ENCODE measurements at places on chromosomes 11 and 22. TPM values are rescaled to one million over a fixed set of nuclear protein-coding genes. Genes with fewer than 3 reads are reported as not detected.

VWCE gene
- 8.6 TPM for total RNA-seq

DNA sequence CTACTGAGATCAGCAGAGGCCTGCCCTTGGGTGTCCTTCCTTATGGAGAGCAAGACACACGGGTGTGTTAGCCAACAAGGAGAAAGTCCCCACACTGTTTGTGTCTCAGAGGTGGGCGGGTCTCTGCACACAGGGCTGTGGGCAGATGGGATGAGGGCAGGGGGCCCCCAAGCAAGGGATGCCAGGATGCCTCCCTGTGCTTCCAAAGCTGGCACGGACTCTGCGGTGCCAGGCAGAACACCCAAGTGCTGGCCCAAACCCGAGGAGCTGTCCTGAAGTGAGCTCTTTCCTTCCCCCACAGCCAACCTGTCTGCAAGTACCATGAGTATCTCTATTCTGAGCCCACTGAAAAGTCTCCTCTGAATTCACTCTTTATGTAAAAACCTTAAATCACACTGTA is 273.3 kb downstream of the CTTN start:
- ATAC-seq = no peak

CFL1 gene
- total RNA-seq = 682 TPM

- peak; percentile 22 for ATAC-seq
Observed at GRCh38 chr11:74019104-74019738, 10.3 kb upstream of the UCP3 start.

C11orf16 gene
- total RNA-seq = not detected

GRCh38 chr11:77749232-77749631 is 71.3 kb downstream of the RSF1 start:
- no peak for ATAC-seq

GRCh38 chr11:28058333-28058732 is 49.6 kb downstream of the KIF18A start:
- no peak for ATAC-seq

APOA5 gene
- not detected for total RNA-seq

DNA sequence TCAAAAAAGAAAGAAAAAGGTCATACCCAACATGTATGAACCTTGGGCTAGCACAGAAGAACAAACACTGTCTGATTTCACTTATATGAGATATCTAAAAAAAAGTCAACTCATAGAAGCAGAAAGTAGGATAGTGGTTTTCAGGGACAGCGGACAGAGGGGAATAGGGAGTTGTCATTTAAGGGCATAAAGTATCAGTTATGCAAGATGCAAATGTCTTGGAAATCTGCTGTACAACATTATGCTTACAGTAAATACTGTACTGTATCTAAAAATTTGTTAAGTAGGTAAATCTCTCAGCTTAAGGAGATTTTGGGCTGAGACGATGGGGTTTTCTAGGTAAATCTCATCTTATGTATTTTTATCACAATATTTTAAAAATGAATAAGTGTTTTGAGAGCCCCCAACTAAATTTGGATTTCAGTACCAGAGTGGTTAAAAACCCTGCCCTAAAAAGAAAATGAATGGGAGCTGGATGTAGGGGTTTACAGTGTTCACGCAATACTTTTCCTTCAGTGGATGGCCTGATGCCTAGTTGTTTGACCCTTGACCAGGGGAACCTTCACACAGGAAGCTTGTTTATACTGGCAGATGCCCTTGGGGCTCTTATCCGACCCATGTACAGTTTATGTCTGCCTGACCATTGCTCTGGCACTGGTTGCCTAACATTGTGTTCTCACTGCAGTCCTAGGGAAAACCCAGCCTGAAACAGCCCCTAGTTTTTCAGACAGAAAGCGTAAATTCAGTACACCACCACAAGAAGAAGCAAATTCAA is 34.8 kb downstream of the SLC22A9 start:
- ATAC-seq = no peak

MMP13 gene
- total RNA-seq = not detected

- no peak for ATAC-seq
Observed at GRCh38 chr11:106482917-106483785, 405.7 kb downstream of the AASDHPPT start.

GRCh38 chr11:46247090-46247489 is 30.4 kb upstream of the CREB3L1 start:
- ATAC-seq = no peak

KLHL35 gene
- total RNA-seq = 1.2 TPM

GRCh38 chr11:126510621-126511370 is 155.3 kb downstream of the ST3GAL4 start:
- no peak for ATAC-seq

DNA sequence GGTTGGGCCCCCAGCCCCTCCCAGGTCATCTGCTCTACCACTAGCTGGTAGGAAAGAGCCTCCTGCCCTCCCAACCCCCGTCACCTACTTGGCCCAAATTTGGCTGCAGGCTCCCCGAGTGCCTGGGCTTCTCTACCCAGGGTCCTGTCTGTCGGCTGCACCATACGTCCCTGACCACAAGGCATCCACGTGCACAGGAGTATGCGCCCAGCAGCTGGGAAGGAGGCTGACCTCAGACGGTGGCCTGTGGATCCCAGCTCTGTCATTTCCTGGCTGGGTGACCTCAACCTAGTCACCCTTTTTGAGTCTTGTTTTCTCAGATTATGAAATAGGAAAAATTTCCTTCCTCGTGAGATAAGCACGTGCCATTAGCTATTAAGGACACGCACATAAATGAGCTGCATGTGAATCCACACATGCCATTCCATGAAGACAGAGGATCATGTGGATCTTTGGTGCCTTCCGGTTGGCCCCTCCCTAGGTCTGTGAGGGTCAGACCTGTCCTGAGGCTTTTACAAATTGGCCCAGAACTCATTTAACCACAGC is 13.7 kb downstream of the CYB561A3 start:
- ATAC-seq = no peak

DNA sequence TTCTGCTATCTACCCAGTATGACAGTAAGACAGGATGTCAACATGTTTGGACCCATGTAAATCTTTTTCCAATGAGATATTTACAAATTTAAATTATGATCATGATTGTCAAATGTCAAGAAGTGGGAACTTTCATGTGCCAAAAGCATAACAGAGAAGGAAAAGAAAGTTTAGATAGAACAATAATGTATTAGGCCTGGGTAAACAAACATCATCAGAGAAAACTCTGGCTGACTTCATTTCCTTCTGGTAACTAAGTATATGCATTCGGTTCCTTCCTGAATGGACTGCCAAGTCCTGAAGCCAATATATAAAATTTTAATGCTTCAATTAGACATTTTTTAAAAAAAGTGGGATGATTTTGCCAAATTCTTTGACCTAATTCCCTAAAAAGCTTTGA is 16.5 kb downstream of the RNF141 start:
- no peak for ATAC-seq

DNA sequence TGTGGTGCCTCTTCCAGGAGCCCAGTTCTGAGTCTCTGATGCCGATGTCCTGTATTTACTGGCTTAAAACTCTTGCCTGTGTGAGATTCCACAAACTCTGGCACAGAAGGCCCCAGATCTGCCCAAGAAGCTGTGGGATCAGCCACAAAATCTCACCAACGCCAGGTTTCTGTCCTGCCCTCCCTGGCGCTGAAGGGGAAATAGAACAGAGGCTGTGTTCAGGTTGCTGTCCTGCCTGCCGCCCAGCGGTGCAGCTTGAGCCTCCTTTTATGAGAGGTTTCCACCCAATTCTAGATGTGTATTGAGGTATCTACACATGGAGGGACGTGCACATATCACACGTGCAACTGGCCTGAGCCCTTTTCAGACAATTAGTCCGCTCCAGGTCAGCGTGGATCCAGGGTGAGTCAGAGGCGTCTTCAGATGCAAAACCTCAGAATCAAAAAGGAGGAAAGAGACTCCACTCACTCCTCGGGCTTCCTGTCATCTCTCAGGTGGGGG is 2.2 kb downstream of the TMEM80 start:
- no peak for ATAC-seq

DNA sequence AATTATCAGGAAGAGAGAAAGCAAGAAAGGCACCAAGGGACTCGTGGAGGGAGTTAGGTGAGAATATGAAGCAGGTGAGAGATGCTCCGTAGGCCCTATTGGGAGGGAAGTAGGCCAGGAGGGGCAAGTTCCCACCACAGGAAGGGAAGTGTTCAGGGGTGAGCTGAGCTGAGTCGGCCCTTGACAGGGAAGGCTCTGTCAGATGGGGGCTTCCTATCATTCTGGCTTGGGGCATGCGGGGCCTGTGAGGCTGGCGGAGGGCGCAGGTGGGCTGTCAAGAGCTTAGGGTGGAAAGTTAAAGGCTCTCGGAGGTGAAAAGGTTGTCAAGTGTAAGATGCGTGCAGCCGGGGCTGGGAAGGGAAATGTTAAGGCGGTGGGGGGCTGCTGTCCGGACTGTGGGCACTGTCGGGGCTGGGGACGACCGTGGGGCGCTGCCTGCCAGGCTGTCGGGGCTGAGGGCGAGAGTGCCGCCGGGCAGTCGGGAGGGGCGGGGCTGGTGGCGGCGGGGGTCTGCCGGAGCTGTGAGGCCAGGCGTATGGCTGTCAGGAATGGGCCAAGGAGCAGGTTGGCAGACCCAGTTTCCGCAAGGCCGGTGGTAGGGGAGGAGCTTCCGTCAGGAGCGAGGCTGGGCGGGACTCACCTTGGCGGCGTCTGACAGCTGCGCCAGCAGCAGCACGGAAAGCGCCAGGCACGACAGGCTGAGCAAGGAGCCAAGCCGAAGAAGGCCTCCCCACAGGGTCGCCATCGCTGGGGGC is 496 bp downstream of the TMEM9B start:
- ATAC-seq = peak; percentile 79

DNA sequence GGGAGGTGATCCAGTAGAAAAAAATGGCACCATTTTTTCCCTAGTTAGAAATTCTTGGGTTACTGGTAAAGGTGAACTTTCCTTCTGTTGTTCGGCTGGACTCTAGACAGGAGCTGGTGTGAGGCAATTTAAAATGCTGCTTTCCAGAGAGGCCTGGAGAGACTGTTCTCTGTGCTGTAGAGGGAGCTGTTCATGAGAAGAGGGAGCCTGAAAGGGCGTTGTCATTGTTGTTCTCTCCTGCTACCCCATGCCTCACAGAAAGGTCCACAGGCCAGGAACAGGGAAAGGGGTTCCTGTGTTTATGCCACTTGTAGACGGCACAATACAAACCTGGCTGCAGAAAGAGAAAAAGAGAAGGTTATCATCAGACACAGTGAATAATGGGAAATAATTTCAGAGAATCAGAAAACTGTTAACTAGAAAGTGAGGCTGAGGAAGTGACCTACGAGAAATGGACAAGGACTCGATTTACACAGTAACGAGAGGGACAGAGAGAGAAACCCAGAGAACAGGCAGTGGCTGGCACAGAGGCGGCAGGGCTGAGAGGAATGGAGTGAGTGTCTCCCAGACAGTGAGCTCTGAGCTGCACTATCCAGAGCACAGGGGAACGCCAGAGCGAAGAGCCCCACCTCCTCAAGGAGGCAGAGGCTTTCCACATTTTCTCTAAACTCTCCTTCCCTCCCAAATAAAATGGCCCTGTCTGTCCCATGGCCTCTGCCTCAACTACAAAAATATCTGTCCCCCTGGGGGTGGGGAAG is 109.2 kb downstream of the RRM1 start:
- ATAC-seq = no peak

DNA sequence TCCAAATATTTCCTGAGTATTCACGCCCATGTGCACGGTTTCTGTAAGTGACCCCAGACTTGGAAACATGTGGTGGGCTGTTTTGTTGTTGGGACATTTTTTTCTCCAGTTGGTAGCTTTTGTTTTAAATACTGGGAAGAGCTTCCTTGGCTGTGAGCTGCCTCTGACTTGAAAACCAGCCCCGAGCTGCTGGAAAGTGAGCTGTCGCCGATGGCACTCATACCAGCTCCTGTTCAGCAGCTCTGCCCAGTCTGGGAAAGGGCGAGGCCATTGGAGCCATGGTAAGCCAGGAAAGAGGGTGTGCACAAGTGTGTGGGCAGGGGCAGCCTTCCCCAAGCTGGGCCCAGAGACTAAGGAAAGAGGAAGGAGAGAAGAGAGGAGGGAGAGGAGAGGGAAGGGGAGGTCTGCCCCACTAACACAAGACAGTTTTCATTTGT is 3.2 kb upstream of the FLI1 start:
- ATAC-seq = no peak

All from activated T-helper 17 cell treated with anti-CD3 and anti-CD28 coated beads, Interleukin-2, amount 50 U/mL, for 72 hours (primary cell).